NCI-H2171 treated with DMSO at 0.1 percent for 48 hours (cell line): ENCODE measurements at places on chromosomes 2 and 18.
A peak's percentile ranks its signal among the peaks of the same experiment; 100 is the strongest.

DNA sequence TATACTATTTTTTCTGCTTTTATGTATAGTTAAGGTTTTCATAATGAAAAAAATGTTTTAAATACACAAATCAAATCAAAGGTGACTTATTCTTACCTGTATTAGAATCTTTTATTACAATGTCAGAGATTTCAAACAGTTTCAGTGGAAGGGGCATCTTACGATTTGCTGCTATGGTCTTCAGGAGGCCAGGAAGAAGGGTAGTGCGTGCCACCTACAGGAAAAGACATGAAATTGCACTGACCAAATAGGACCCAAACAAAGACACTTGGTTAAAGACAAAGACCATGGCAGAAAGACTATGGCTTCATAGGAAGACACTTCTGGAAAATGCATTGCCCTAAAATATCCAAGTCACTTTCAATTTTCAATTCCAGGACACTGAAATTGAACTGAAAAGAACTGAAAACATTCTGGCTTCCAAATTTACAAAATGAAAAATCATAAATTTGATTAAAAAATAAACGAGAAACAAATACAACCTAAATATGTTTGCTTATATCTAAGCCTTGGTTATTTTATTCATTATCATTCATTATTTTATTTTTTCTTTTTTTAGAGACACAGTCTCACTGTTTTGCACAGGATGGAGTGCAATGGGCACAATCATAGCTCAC lies 42.1 kb downstream of the FARSB start:
- DNase-seq = peak; percentile 74

DNA sequence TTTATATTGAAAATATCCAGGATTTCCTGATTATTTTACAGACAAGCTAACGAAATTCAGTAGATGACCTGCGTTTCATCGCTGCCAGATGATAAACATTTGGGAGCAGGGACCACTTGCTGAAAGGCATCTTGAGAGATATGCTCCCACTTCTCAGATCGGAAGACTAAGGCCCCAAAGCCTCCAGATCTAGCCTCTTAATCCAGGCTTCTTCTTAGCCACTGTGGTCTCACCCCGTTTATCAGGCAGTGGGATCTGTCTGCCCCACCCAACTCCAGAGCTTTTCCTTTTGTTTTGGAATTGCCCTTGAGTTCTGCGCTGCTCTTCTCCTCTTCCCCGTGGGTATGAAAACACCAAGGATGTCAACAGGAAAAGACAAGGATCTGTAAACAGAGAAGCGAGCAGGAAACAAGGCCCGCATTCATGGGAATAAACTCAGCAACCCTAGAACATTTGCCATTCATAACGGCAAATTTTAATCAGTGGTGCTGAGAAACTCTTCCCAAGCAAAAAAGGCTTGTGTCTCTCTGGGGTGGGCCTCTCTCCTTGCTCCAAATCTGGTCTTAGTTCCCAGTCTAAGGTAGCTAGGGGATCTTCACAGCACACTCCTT lies 21.4 kb downstream of the MYL12B start:
- no peak for DNase-seq

GRCh38 chr2:230914886-230915285 lies 10.2 kb downstream of the GPR55 start:
- DNase-seq = no peak

DNA sequence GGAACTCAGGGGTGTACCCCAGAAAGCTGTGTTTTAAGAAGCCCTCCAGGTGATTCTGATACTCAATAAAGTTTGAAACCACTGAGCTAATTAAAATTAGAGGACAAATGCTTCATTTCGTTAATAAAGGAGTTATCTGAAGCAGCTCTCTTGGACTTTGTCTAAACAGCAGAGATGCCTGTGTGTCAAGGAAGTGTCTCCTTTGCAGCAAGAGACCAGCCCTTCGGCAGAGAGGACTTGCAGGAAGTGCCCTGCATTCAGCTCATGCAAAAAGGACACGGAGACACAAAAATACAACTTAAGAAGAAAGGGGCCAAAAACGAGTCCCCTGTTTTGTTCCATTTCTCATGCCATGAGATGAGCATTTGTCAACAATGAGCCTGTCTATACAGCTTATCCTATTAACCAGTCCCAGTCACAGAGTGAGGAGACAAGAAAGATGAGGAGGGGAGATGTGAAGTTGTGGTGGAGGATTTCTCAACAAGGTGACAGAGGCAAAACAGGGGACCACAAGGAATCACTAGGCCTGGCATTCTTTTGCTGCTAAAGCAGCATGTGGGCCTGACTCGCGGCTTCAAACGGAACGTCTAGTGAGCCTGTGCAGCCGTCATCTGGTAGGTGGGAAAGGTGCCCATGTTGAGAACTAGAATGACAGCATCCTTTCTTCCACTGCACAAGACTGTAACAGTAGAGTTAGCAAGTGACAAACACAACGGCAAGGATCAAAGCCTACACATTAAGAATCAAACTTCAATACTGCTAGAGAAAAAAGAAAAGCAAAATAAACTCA lies 152.3 kb downstream of the ANTXR1 start:
- no peak for DNase-seq

DNA sequence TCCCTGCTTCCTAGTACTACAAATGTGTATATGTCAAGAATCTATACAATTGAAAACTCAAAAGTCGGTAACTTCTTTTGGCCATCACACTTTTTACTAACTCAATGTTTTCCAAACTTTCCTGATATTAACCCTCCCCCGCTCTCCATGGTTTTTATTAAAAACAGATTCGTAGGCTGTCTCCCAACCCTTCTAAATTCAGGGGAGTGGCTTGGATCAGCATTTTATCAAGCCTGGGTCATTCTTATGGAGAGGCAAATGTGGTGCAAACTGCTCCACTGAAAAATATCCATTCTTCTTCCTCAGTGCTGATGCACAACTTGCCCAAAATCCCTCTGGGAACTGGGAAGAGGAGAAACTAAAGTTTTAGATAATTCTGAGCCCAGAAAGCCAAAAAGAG lies 134.2 kb downstream of the RIF1 start:
- DNase-seq = no peak

DNA sequence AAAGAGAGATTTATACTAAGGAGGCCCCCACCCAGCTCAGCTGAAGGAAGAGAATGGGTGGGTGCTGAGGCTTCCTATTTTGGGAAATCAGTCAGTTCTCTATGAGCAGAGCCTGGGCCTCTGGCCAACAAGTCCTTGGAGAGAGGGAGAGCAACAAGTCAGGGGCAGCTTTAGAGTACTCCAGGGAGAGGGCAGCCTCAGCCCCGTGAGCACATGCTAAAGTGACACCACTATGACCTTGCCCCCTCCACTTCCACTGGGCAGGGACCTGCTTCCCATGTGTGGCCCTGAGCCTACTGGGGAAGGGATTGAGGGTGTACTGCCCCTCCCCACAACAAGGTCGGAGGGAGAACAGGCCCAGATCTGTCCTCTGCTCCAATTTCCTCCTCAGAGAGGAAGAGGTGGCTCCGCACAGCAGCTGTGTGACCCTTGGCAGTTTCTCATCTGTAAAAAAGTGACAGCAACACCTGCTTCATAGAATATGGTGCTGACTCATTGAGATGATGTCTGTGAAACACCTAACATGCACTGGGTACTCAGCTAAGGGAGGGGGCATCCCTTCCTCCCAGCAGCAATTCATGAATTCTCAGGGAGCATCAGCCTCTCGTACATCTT lies 72.9 kb downstream of the CLHC1 start:
- peak; percentile 92 for DNase-seq

GRCh38 chr2:3779496-3780049 lies 76.2 kb downstream of the DCDC2C start:
- DNase-seq = peak; percentile 27

DNA sequence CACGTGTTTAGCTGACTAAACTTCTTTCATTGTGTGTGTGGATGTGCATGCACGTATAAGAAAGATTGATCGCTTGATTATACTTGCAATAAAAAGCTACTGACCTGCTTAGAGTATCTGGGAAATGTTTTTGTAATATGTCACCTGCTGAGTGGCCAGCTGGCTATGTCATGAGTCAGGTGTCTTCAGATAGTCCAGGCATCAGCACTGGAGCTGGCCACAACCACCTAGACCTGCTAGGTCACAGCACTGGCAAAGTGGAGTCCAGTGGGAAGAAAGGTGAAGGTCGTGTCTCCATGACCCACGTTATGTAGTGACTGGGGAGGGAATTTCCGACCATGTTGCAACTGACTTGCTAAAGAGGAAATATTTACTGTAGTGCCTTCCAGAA lies 147.0 kb downstream of the ESCO1 start:
- no peak for DNase-seq

GRCh38 chr2:197973772-197974171 lies 169.4 kb downstream of the PLCL1 start:
- no peak for DNase-seq

- DNase-seq = no peak
Observed at GRCh38 chr18:5899835-5900234, 4.5 kb upstream of the TMEM200C start.

- DNase-seq = no peak
Observed at GRCh38 chr18:32300914-32301313, 111.1 kb downstream of the MEP1B start.

DNA sequence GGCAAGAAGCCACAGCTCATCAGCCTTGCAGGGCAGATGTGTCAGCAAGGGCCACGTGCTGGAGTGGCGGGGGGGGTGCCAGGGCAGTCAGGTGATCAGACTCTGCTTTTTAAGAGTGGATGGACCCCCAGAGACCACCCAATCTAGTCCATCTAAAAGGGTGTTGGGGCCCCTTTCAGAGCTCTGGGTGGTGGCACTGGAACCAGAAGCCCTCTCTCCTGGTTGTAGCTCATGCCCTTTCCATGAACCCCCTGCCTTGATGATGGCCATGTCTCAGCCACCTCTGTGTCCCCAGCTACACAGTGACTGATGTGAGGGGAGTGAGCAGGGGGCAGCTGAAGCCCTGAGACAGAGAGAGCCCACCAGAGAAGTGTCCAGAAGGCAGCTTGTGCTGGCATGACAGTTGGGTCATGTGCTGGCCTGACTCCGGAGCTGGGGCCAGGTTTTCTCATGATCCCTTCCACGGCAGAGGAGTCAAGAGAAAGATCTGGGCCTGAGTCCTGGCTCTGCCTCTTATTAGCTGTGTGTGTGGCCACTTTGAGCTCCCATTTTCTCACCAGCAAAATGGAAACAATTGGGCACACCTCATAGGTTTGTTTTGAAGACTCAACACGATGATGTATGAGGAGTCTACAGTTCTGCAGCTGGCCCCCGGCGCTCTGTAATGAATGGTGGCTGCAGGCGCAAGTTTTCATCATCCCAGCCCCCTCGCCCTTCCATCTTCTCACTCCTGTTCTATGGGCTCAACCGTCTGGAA lies 195.7 kb downstream of the ZFP36L2 start:
- DNase-seq = no peak

DNA sequence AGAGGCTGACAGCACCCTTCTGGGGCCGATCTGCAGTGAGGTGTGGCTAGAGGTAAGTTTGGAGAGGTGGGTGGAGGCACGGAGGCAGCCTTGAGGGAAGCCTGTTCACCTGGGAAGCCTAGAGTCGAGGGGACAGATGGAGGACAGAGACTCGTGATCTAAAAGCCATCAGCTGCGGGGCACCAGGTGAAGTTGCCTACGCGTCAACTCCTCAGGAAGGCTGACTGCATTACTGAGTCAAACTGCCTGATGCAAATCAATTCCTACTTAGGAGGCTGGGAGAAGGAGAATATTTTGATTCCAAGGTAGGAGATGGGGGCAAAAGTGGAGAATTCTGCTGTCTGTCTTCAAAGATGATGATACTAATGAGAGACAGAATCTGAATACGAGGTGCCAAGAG lies 104.4 kb upstream of the SMAD7 start:
- peak; percentile 27 for DNase-seq

GRCh38 chr2:229301237-229301636 lies 30.1 kb upstream of the PID1 start:
- DNase-seq = no peak

- DNase-seq = no peak
Observed at GRCh38 chr2:63698786-63699548, 110.2 kb downstream of the MDH1 start.

DNA sequence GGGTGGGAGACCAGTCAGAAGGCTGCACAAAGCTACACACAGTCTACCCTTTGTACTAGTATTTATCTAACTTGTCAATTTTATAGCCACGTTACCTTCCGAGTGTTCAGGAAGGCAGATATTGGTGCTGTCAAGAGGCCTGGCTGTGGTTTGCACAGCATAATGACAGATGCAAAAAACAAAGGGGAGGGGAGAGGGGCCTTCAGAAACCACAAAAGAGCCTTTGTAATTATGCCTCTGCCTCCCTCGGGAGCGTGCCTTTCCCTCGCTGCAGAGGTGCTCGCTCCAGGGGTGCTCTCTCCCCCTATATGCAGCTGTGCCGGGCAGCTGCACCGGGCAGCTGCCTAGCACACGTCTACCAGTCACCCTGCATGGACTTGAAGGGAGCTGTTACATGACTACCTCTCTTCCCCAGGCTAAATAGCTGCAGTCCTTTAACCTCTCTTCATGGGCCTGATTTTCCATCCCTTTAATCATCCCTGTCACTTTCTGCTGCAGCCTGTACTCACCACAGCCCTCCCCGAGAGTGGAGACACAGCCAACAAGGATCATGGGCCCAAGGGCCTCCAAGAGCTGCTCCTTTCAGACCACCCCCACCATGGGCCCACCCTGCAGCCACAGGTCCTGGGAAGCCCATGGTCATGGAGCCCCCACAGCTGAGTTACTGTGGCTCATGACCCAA lies 168.4 kb upstream of the PKDCC start:
- peak; percentile 78 for DNase-seq

DNA sequence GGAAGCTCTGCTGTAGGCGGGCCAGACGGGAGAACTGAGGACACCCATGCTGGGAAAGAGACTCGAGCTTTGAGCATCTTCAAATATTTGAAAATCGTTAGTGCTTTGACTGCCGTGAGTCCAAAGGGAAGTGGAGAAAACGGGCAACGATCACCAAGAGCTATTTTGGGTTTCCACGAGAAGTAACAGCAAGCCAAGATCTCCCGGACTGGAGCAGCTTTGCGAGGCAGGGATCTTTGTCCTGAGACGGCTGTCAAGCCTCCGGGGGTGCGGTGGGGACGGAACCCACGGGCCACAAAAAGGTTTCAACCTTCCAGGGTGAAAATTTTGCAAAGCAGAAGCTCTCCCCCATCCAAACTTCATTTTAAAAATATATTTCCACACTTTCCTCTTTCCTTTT lies 195.8 kb downstream of the NDUFA10 start:
- DNase-seq = no peak

- no peak for DNase-seq
Observed at GRCh38 chr2:236767941-236768340, 198.3 kb downstream of the ACKR3 start.

DNA sequence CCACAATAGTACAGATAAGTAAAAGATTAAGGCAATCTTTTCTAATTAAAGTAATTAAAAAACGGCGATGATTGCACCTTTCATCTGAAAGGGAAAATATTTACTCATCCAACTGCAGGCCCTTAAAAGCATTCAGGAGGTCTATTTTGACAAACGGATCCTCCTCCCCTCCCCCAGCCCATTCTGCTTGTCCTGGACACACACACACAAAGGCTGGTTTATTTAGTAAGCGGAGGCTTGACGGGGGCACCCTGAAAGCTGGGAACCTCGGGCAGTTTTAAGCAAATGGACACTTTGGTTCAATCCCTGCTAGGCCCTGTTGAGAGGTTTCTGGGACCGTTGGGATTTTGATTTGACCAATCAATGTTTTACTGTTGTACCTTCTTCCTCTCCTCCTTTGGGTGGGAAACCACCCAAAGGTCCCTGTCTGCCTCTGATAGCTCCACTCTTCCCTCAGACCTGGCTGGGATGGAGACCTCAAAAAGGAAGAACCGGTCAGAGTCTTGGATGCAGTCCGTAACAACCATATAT lies 135.8 kb upstream of the HAAO start:
- no peak for DNase-seq

GRCh38 chr2:45771261-45771660 lies 119.8 kb downstream of the PRKCE start:
- peak; percentile 93 for DNase-seq

GRCh38 chr2:24454294-24454693 lies 36.8 kb upstream of the NCOA1 start:
- no peak for DNase-seq

GRCh38 chr2:45769854-45770576 lies 118.5 kb downstream of the PRKCE start:
- no peak for DNase-seq
